ENCODE measurements at places on chromosomes 6 and 20. TPM values are rescaled to one million over a fixed set of nuclear protein-coding genes. Genes with fewer than 3 reads are reported as not detected.

DNA sequence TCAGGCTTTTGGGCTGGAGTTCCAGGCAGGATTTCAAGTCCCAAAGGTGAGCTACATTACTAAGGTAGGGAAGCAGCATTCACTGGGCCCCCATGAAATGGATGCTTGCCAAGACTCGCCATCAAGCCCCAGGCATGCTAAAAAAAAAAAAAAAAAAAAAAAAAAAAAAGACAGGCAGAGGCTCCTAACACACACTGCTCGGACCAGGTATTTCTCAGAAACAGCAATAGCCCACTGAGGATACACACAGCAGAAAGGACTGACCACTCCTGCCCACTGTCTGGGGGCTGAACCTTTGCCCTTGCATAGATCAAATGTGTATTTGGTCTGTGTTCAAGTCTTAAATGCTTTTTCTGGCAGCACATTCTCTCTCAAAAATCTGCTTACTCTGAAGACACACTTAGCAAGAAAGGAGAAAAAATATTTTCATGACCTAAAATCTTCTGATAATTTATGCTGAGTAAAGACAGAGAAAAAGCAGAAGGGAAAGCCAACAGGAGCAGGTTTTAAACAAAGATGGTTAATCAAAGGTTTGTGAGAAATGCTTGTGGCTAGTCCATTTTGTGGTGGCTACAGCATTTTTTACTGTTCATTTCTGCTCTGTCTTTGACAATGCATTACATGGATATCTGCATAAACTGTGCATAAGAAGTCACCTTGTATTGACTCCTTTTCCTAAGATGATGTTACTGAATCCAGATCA is 37.9 kb upstream of the BEND6 start:
- DNase-seq = no peak

- DNase-seq = no peak
Measured at GRCh38 chr6:46175446-46175845, 4.7 kb upstream of the ENPP5 start.

The SMLR1 gene
- total RNA-seq = not detected

GRCh38 chr20:58503668-58504067 is 11.5 kb downstream of the APCDD1L start:
- no peak for DNase-seq

DNA sequence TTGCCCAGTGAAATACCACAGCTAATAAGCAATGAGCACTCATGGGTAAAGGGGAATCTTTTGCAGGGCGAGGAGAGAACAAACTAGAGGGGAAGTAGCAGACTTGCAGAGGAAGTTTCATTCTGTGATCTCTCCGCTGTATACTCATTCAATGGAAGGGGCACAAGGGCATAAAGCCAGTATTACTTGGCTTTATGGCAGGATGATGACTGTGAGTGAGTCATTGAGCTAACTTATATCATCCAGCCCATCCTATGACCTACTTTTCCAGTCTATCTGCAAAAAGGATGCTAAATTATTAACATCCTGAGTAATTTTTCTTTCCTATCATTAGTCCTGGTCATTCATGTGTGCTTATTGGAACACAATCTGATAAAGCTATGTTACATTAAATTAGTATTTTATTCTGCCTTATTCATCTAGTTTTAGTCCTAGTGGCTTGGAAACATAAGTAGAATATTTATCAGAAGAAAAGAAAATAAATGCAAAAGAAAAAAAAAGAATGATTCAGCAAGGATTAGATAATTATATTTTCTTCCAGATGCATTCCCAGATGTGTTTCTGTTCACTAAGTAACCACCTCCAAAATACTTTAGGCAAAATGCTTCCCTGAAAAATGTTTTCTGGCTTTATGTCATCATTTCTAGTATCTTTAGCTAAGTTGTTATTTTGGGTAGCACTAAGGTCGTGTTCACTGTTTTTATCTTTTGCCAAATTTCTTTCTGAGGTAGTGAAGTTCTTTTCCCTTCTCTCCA is 471.7 kb downstream of the CDKAL1 start:
- no peak for DNase-seq

DNA sequence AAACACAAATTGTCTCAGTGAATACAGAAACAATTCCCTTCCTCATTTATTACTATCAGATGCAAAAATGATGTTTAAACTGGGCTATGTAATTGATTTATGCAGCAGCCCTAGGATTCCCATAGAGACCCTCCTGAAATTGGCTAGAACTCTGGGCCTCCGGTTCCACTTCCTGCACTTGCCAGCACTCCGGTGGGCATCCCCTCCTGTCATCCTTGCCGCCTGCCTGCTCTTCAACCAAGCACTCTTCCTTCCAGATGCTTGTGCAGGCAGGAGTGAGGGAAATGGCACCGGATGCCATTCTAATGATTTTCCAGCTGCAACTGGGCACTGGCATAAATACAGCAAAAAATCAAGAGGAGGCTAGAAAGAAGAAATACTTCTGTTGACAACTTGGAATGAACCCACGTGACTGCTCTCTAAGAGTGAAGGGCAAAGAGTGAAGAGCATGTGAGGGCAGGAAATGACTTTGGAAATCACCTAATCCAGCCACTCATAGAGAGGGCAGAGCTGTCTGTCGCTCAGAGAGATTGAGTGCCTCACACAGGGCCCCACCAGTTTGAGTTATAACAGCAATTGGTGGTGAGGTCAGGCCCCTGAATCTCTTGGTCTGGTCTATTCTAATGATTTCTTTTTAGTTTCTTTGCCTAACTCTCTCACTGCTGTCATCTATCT is 3.7 kb upstream of the NEDD9 start:
- DNase-seq = no peak

The PPP1R16B gene
- total RNA-seq = 12.0 TPM

The TAGAP gene
- not detected for total RNA-seq
